HT1080 (cell line): ENCODE measurements at places on chromosomes 1 and 21.

DNA sequence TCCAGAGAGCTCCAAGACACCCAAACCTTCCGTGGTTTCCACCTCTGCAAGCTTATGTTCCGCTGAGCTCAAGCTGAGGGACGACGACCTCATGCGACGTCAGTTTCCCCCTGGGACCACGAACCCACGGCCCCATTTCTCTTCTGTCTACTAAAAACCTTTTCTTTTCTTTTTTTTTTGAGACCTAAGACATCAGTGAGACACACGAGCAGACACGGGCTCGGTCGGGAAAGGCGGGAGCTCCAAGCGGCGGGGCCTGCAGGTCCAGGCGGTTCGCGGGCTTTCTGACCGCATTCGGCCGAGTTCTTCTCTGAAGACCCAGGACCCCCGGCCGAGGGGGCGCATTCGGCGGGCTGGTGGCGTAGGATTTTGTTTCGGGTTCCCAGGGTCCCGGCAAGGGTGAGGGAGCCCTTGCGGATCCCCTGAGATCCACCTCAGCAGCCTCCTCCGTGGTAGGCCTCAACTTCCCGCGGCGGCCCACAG lies 402 bp downstream of the C21orf58 start:
- no peak for DNase-seq

GRCh38 chr1:171219346-171220080 lies 28.8 kb upstream of the FMO1 start:
- DNase-seq: no peak

- DNase-seq: peak; percentile 41
These were observed 39.0 kb upstream of the F3 start for GRCh38 chr1:94580367-94581115.

DNA sequence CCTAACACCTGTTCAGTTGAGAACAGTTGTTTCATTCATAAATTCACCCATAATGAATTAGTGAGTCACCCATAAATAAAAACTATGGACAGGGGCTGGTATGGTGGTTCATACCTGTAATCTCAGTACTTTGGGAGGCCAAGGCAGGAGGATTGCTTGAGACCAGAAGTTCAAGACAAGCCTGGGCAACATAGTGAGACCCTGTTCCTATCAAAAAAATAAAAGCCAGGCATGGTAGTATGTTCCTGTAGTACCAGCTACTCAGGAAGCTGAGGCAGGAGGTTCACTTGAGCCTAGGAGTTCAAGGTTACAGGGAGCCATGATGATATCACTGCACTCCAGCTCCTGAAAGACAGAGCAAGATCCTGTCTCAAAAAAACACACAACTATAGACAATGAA lies 79.0 kb downstream of the GTF2B start:
- DNase-seq: no peak

- no peak for DNase-seq
These were observed 6.6 kb upstream of the ADORA3 start for GRCh38 chr1:111509997-111510375.

DNA sequence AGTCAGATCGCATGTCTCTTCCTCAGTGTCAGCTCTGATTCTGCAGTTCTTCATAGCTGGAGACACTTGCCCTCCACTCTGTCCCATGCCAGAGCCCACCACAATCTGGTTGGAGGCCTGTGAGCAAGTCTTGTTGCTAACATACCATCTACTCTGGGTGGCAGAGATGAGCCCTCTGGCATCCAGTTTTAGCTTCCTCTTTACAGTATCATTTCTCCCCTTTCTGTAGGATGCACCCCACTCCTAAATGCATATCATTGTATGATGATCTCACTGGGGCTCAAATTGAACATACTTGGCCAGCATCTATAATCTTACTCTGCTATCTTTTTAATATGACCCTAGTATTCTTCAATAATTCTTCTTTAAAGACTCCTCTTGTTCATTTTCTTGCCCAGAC lies 16.9 kb downstream of the PCNX2 start:
- DNase-seq: no peak

GRCh38 chr1:218345673-218346390 lies 696 bp downstream of the TGFB2 start:
- peak; percentile 67 for DNase-seq

- no peak for DNase-seq
These were observed 3.2 kb downstream of the UBQLN4 start for GRCh38 chr1:156050376-156050775.

- peak; percentile 74 for DNase-seq
These were observed 40.2 kb upstream of the EPS8L3 start for GRCh38 chr1:109803901-109804331.

DNA sequence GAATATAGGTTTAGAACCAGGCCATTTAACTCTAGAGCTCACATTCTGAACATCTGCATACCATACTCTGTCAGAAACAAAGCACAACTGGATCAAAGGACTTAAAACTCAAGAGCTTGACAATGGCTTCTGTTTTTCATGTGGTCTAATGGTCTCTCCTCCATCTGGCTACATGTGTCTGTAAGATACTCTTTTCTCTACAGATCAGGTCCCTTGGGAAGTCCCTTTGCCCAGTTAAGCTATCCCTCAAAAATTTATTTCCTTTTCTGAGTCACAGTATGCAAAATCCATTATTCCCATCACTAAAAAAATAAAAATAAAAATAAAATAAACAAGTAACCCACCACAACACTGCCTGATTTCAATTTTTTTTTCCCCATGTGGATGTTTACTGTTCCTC lies 357.0 kb upstream of the PRMT6 start:
- no peak for DNase-seq

- peak; percentile 30 for DNase-seq
These were observed at the start of gene RGL1 for GRCh38 chr1:183804916-183805841. TSS of gene RGL1 (plus strand) at chr1:183805120. CDS start at chr1:183805298, 178 bp downstream.

GRCh38 chr1:28518000-28518744 lies 12.3 kb downstream of the RCC1 start:
- peak; percentile 85 for DNase-seq
